ENCODE measurements at places on chromosomes 16 and 17. TPM values are rescaled to one million over a fixed set of nuclear protein-coding genes. Genes with fewer than 3 reads are reported as not detected.

GRCh38 chr16:82603784-82604411 lies 22.9 kb upstream of the CDH13 start:
- DNase-seq = peak; percentile 73

- DNase-seq = no peak
These were observed 46.1 kb downstream of the ARHGAP17 start for GRCh38 chr16:24969071-24969470.

GRCh38 chr16:53341792-53342191 lies 92.5 kb upstream of the RBL2 start:
- DNase-seq = no peak

- no peak for DNase-seq
These were observed 3.7 kb downstream of the PFN1 start for GRCh38 chr17:4944554-4945175.

GRCh38 chr17:30323262-30323894 lies 10.5 kb downstream of the TMIGD1 start:
- DNase-seq = no peak

DNA sequence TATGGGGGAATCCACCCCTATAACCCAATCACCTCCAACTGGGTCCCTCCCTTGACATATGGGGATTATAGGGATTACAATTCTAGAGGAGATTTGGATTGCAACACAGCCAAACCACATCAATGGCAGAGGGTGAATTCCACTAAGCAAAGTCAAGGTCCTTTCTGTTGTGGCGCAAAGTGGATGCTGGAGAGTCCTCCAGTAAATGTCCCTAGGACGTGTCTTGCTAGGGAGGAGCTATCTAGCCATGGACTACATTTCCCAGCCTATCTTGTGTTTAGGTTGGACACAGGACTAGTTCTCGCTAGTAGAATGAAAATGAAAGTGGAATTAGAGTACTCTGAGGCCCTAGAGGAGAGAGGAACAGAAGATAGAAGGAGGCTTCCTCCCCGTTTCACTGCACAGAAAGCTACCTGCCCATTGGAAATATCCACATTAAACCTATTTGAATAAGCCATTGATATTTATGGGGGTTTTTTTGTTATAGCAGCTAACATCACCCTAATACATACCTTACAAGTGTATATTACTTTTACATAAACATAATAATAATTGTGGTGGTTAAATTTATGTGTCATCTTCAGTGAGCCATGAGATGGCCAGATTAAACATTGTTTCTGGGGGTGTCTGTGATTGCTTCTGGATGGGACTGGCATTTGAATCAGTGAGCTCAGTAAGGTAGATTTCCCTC lies 56.7 kb upstream of the ERCC4 start:
- DNase-seq = no peak

DNA sequence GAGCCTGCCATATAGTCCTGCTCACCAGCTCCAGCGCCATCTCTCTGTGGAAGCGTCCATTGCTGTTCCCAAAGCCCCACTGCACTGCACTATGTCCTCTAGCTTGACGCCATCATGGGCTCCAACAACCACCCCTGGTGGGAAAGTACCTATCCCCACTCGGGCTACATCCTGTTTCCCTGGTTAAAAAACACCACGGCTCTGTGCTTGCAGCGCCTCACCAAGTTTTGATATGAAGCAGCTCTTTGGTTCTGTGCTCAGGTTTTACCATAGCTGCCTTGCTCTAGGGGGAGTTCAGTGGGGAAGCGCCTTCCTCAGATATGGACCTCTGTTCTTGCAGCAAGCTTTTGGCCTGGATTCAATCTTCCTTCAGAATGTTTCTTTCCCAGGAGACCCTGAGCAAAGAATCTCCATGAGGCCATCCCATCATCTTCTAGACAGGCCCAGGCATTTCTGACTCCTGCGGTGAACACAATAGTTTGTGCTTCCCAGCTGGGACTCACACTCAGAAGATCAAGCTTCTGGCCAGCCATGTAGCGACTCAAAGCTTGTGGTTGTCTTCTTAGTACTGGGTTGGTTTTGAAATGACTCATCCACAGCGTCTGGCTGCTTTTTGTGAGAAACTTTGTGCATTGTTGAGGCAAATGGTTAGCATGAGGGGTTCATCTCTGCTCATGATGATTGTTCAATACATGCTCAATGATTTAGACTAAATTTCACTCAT lies 39.5 kb downstream of the DYNLRB2 start:
- peak; percentile 45 for DNase-seq

- DNase-seq = no peak
These were observed 228.4 kb downstream of the KATNIP start for GRCh38 chr16:27778171-27778925.

DNA sequence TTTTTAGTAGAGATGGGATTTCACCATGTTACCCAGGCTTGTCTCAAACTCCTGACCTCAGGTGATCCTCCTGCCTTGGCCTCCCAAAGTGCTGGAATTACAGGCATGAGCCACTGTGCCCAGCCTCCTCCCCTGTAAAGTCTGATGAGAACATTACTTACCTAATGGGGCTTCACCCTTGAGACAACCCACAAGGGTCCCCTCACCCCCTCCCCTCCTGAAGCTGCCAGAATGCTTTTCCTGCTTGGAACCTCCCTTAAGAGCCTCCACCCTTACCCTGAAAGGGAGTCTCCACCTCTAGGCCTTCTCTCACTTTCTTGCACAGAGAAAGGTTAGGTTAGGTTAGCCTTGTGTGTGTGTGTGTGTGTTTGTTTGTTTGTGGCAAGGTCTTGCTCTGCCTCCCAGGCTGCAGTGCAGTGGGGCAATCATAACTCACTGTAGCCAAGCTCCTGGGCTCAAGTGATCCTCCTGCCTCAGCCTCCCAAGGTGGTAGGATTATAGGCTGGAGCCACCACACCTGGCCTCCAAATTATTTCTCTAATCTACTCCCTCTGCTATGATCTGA lies 8.9 kb downstream of the SLC5A11 start:
- no peak for DNase-seq

Gene ARHGAP23
- 9.3 TPM for total RNA-seq

DNA sequence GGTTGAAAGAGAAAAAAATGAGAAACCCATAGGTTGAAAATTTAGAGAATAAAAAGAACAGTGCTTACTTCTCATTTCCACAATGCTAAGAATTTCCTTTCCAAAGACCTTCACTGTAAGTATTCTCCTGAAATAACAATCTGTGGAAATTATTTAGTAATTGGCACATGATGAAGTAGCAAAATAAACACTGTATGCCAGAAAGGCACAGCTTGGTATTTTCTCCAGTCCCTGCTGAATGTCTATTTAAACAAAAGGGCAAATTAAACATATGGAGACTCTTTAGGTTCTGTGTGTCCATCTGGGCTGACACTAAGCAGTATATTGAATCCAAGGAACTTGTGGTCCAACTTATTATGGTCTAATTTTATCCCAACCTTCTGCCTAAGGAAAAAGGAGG lies 46.1 kb downstream of the CHCT1 start:
- DNase-seq = peak; percentile 43

- no peak for DNase-seq
These were observed 545.7 kb downstream of the NPIPA7 start for GRCh38 chr16:16924613-16925012.

DNA sequence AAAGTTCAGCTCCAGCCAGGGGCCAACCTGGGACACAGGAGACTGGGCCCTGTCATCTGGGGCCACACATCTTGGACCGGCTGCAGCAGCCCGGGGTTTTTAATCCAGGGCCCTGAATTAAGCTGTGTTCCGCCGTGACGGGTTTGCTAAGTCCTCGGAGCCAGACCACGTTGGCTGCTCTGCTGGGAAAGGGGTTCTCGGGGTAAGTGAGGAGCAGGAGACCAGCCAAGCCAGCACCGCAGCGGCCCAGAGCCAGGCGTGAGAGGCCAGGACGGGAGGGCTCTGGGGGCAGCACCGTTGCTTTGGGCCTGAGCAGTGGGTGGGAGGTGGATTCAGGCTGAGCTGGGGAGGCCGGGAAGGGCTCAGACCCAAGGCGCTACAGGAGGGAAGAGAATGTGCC lies 31.3 kb upstream of the CBX4 start:
- DNase-seq = no peak

DNA sequence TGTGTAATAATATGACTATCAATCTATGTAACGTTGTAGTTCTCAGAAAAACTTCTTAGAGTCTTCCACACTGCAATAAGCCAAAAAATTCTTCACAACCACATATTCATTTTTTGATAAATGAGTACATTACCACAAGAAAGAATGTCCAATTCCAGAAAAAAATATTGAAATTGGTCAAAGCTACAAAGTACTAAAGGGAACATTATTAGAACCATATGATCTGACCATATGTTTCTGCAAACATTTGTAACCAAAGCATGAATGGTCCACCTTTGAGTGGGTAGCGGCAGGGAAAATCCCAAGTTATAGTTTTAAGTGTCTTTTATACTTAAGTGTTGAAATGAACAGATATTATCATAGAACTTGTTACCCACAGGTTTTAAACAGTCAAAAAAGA lies 71.7 kb upstream of the NACA2 start:
- peak; percentile 48 for DNase-seq

GRCh38 chr17:5841862-5842261 lies 228.3 kb upstream of the WSCD1 start:
- DNase-seq = no peak

Gene HOXB2
- total RNA-seq = 2.7 TPM

DNA sequence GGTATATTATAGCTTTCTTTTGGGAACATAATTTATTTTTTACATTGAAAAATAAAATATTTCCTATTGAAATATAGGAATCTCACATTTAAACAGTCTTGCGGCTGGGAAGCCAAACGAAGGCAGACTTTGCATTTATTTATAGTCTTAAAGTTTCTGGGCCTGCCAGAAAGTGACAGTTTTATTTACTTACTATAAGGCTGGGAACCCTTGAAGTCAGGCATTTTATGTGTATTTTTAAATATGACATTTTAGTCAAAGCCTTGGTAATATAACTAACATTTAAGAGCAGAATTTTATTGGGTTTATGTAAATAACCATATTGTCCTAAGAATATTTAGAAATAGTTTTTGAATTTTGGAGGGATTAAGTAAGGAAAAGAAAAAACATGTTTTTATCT lies 97.5 kb downstream of the TANGO6 start:
- no peak for DNase-seq

DNA sequence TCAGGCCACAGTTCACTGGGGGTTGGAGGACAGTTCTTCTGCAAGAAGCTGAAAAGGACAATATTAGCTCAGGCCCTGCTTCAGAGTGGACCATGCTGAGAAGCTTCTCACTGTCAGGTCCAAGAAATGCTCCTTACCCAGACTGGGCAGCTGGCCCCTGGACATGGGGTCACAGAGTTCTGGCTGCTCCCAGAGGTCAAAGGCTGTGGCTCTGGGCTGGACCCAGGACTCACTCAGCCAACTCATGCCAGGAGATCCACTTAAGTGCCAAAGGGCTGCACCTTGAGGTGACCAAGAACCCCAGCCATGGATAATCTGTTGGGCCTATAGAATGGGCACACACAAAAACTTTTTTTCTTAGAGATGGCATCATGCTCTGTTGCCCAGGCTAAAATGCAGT lies 4.0 kb downstream of the CES2 start:
- DNase-seq = no peak

- DNase-seq = no peak
These were observed 194.2 kb downstream of the ZFHX3 start for GRCh38 chr16:72853575-72854266.

Measured in IMR-90 (cell line).